ENCODE measurements at places on chromosomes 5 and 9.

DNA sequence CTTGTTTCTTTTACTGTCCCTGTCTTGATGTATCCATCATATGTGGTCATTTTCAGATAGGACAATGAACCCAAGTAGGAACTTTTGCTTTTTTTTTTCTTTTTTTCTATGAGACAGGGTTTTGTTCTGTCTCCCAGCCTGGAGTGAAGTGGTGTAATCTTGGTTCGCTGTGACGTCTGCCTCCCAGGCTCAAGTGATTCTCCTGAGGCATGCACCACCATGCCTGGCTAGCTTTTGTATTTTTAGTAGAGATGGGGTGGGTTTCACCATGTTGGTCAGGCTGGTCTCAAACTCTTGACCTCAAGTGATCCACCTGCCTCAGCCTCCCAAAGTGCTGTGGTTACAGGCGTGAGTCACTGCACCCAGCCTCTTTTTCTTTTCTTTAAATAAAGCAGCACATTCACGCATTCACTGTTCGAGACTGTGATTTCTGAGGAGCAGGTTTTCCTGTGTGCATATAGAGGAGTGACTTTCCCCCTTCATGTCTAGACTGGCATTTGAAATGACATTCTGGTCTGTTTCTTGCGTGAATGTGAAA is 448.5 kb downstream of the KDM4C start:
- no peak for DNase-seq

DNA sequence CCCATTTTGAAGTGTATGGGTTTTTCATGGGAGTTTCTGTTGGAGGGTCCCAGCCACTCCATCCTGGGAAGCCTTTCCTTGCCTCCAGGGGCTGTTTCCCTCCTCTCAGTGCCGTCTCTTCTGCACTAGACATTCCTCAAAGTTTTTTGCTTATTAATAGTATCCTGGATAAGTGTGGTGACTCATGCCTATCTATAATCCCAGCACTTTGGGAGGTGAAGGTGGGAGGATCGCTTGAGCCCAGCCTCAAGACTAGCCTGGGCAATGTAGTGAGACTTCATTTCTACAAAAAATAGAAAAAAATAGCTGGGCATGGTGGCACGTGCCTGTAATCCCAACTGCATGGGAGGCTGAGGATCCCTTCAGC is 43.1 kb downstream of the RALGPS1 start:
- DNase-seq = no peak

GRCh38 chr9:129868872-129869486 is 33.7 kb downstream of the USP20 start:
- DNase-seq = no peak

GRCh38 chr9:85414390-85414789 is 327.4 kb downstream of the AGTPBP1 start:
- DNase-seq = no peak

- DNase-seq = no peak
Observed at GRCh38 chr9:91714020-91714806, 235.8 kb downstream of the ROR2 start.

DNA sequence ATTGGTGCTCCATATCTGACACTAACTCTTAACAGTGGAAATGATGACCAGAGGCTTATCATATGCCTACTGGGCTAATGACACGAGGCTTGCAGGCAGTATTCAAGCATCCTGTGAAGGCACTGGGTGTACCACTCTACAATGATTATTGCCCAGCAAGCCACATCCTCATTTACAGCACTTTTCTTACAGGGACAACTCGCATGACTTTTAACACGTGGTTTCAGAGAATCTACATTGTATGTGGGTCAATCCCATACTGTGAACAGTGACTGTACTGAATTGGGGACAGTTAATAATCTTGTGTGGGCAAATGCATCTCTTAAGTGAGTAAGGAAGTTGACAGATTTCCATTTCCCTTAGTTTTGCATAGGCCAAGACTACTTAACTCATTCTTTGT is 260.0 kb downstream of the TRPM3 start:
- no peak for DNase-seq

DNA sequence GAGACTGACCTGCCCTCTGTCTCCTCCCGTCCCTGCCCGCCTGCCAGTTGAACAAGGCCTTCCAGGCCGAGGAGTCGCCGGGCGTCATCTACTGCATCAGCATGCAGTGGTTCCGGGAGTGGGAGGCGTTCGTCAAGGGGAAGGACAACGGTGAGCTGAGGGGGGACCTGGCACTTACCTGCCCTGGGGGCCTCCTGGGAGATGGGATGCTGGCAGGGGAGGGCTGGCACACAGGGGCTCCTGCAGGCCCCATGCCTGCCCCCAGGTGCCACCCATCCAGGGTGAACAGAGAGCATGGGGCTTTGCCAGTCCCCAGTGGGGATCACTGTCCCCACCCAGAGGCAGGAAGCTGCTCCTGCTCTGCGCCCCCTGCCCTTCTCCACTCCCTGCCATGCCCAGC is 43.0 kb downstream of the USP20 start:
- DNase-seq = no peak

DNA sequence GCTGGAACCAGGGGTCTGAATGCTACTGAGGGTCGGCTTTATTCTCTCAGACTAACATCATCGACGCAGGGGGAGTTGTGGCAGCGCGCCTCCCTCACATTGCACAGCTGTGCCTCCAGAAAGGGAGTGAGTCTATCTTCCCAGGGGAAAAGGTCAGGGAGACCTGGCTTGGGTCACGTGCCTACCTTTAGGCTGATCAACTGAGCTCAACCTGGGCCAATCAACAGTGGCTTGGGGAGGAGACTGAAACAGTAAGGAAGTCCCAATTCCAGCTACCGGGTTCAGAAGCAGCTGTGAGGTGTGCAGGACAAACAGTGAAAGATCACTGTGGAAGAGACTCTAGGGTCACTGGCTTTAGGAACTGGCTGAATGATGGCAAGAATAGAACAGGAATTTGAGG is 14.3 kb downstream of the SNX30 start:
- no peak for DNase-seq

DNA sequence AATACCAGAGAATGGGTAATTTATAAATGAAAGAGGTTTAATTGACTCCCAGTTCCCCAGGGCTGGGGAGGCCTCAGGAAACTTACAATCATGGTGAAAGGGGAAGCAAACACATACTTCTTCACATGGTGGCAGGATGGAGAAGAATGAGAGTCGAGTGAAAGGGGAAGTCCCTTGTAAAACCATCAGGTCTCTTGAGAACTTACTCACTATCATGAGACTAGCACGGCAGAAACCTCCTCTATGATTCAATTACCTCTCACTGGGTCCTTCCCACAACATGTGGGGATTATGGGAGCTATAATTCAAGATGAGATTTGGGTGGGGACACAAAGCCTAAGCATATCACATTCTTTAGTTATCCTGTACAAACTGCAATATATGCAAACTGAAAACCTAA is 609.4 kb downstream of the MTRR start:
- no peak for DNase-seq

- no peak for DNase-seq
Observed at GRCh38 chr5:936149-937144, 43.8 kb downstream of the TRIP13 start.

- peak; percentile 19 for DNase-seq
Observed at GRCh38 chr5:91038180-91038808, 344.8 kb downstream of the ARRDC3 start.
